SHP77 (cell line): ENCODE measurements at places on chromosomes 1 and 21.

GRCh38 chr1:212294983-212295382 is 9.8 kb downstream of the PPP2R5A start:
- no peak for DNase-seq

GRCh38 chr1:179929955-179930798 is 24.4 kb upstream of the CEP350 start:
- no peak for DNase-seq

- DNase-seq = peak; percentile 78
Measured at GRCh38 chr1:226912587-226913176, 27.4 kb upstream of the COQ8A start.

DNA sequence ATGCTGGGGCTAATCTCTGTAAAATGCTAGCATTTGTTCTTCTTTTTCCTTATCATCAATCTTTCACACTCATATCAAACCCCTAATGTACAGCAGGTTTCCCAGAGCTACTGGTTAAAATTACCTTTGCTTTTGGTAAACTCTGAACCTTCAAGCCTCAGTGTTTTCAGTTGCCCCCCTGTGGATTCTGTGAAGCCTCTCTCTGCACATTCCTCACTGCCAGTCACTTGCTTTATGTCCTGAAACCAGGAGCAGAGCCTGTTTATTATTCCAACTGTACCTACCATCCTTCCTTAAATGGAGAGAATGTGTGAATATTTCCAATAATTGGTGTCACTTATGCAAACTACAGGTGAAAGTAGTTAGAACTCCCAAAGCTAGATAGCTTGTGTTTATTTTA is 134.2 kb downstream of the NEK7 start:
- no peak for DNase-seq

DNA sequence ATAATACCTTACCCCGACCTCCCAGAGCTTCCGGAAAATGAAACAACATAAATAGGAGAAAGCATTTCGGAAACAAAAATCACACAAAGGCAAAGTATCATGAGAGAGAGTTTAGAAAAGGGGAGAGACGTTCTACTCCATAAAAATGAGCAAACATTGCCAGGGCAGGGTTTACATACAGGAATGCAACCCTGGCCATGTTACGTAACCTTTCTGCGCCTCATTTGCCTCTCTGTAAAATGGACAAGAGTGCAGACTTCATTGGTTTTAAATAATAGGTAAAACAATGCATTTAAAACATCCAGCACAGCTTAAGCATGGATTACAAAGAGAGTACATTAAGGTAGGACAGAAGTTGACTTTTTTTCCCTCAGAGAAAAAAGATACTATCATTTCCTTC is 45.6 kb downstream of the PHC2 start:
- DNase-seq = no peak

DNA sequence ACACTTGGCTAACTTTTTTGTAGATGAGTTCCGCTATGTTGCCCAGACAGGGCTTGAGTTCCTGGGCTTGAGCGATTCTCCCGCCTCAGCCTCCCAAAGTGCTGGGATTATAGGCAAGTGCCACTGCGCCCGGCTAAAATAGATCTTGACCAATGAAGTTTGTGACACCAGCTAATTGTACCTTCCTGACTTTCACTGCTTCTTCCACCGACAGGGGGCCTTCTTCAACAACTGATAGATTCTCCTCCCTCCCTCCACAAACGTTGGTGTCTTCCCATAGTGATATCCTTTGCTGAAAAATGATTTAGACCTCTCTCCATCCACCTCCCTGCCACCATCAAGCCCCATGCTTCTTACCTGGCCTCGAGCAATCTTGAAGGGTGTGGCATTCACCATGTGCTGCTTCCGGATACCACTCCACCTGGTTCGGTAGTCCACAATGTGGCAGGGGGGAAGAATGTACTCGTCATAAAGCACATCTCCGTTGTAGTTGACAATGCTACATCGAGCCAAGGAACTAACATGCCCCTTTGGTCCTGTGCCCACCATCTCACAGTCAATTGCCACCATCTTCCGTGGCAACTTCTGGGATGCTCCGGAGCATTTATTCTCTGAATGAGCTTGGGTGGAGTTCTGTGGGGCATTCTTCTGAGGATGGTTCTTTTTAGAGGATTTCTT is 1.6 kb upstream of the METTL25B start:
- peak; percentile 86 for DNase-seq

GRCh38 chr1:171742577-171742922 is 685 bp upstream of the VAMP4 start:
- peak; percentile 55 for DNase-seq

DNA sequence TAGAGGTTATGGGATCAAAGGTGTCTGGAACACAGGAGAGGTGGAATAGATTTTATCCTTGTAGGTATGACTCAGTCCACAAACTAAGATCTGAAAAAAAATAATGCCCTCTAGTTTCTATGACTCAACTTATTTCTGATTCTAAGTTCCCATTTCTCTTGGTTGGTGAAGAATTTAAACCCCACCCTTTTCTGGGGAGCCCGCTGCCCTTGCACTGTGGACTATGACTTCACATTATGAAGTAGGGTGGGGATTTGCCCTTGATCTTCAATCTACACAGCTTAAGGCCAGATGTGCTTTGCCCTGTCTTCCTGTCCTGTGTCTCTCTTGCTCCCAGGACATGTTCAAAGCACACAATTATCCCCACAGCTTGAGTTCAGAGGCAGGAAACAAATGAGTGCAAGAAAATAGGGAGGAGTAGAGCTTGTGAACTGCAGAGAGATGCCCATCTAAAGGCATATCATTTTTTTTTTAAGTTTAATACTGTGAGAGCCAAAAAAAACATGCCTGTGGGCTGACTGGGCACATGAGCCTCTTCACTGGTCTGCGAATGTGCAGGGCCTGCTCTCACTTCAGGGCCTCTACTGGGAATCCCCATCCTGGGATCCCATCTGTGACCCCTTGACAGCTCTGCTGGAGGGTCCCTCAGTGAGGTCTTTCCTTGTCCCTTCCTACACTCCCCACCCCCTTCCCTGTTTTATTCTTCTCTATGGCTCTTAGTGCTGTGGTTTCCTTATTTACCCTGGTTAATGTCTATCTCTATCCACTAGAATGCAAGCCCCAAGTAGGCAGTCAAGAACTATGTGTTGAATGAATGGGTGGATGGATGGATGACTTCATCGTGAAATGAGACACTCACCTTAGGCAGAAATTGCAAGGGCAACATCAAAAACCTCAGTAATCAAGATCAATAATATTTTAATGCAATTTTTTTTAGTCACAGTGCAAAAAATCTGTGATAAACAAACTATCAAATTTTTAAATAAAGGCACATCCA is 61.5 kb downstream of the CD58 start:
- DNase-seq = no peak

- no peak for DNase-seq
Measured at GRCh38 chr1:112956544-112957132, 642 bp upstream of the SLC16A1 start.

DNA sequence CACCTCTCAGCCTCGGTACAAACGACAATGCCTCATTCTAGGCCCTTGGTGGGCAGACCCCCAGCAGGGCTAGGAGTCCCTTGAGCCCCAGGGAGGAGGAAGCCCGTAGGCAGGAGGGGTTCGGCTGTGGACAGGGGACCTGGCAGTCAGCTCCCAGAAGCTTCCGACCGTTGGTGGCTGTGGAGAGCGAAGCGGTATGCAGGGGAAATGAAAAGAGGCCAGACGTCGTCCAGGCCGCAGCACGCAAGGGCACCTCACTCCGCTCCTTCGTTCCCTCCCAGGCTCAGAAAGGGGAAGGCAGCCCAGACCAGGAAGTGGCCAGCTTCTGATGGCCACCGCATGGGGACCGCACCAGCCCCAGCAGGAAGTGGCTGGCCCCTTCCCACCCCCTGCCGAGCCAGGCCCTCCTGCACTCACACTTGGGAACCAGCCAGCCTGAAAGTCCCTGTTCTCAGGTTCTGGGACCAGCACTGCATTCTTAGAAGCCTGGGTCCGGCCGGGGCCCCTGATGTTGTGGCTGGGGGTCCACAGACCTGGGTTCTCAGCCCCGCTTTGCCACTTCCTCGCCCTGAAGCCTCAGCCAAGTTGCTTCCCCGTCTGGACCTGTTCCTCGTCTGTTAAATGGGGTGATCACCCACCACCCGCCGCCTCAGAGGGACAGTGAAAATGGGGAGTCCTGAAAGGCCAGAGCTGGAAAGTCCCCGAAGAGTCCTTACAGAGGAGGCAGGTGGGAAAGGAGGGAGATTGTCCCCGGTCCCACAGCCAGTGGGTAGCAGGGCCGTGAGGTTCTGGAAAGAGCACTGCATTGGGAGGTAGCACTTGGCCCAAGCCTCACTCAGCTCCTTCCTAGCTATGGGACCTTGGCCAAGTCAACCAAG is 104.0 kb upstream of the RUNX3 start:
- no peak for DNase-seq

DNA sequence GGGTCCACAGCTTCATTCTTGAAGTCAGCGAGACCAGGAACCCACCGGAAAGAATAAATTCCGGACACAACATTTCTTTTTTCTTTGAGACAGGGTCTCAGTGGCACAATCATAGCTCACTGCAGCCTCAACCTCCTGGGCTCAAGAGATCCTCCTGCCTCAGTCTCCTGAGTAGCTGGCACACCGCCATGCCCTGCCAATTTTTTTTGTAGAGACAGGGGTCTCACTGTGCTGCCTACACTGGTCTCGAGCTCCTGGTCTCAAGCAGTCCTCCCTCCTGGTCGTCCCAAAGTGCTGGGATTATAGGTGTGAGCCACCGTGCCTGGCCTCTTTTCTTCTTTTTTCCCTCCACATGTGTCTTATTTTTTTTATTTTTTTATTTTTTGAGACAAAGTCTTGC is 20.6 kb upstream of the ENO1 start:
- no peak for DNase-seq

- no peak for DNase-seq
Measured at GRCh38 chr1:180026556-180026955, 71.9 kb downstream of the CEP350 start.

DNA sequence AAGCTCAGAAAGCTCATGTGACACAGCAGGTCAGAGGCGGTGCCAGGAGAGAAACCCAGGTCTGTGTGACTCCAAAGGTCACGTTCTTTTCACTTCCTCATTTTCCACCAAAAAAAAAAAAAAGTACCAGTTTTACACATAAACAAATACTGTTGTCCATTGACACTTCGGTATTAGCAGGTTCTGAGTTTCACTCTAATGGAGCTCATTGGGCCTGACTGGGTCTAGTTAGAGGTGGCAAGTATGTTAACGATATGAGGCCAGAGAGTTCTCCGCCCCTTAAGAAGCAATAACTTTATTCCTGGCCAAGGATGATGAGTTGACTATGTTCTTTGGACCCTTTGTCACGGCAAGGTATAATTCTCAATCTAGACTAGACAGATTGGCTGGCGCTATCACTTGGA is 30.0 kb upstream of the SDE2 start:
- DNase-seq = no peak

DNA sequence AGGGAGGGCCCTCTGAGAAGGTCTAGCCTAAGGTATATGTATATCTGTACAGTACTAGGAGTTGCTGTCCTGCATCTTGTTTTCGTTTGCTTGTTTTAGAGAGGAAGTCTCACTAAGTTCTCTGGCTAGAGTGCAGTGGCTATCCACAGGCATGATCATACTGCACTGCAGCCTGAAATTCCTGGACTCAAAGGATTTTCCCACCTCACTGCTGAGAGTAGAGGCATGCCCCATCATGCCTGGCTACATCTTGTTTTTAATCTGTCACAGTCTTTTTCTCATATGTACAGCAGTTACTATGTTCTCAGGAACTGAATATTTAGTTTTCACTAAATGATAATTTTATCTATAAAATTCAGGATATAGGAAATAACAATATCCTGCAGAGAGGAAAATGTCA is 15.3 kb upstream of the PYHIN1 start:
- no peak for DNase-seq

GRCh38 chr1:186291271-186291670 is 83.8 kb downstream of the TPR start:
- no peak for DNase-seq

- no peak for DNase-seq
Measured at GRCh38 chr1:217150366-217150765, 427.1 kb upstream of the ESRRG start.

DNA sequence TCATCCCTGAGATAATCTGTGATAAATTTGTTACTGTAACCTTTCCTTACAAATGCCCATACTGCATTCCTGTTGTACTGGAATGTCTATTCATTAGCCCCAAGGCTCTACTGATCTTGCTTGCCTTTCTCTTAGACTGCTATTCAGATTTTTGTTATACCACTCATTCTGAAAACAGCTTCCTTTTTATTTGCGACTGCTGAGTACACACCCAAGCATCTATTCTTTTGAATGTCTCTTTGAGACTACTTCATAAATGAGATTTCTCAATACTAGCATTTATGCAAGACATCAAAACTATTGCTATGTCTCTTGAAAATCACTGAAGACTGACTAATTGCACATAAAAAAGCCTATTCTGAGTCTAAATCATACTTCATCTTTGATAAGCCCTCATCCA is 38.6 kb downstream of the DENND1B start:
- no peak for DNase-seq

DNA sequence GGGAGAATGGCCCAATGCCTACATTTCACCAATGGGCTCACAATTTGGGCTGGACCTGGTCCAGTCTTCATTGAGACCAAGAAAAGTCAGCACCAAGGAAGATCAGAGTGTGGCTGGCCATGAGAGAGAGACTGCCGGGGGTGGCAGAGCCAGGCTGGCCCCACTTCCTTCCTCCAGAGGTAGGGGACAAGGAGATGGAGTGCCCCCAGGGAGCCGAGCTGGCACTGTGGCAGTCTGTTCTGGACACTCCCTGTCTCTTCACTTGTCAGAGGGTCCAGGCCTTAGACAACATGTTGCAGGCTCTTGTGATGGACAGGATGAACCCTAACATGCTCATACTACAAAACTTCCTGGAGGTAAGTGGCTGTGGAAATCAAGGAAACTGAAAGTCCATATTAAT is 27.7 kb downstream of the INAVA start:
- DNase-seq = no peak

DNA sequence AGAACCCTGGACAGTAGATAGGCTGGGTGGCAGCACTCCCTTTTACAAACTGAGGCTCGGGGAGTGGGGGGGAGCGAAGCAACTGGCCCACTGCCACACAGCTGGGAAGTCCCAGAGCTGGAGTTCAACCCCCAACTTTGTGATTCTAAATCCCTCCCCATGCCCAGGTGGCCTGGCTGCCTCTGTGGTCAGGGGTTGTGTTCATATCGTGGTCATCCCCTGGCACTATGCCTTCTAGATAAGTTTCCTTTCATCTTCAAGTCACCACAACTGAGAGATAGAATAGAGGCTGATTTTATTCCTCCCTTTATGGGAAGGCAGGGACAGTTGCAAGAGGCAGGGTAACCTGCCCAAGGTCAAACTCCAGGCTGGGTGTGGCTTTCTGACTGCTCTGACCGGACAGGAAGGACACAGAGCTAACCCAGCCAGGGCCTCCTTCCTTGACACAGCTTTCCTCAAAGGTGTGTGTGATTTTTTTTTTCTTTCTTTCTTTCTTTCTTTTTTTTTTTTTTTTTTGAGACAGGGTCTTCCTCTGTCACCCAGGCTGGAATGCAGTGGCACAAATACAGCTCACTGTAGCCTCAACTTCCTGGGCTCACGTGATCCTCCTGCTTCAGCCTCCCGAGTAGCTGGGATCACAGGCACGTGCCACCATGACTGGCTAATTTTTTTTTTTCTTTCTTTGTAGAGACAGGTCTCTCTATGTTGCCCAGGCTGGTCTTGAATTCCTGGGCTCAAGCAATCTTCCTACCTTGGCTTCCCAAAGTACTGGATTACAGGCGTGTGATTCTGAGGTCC is 18.4 kb upstream of the TNFRSF1B start:
- DNase-seq = no peak
